ENCODE measurements at places on chromosomes 6 and 20.

DNA sequence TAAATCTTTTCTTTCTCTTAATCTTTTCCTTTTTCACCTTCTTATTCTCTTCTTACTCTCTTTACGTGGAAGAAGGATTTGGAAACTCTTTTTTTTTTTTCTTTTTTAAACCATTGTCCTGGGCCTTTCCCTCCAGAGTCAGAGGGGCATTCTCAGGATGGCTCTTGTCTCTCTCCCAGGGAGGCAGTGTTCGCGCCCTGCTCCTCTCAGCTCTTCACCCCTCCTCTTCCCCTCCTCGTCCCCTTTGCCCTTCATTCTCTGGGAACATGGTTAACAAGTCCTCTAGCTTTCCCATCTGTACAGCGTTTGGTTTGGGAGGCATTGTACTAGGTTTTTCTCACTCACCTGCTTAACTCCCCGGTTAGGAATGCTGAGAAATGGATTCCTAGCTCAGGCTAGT lies 52.0 kb upstream of the TFB1M start:
- no peak for DNase-seq

DNA sequence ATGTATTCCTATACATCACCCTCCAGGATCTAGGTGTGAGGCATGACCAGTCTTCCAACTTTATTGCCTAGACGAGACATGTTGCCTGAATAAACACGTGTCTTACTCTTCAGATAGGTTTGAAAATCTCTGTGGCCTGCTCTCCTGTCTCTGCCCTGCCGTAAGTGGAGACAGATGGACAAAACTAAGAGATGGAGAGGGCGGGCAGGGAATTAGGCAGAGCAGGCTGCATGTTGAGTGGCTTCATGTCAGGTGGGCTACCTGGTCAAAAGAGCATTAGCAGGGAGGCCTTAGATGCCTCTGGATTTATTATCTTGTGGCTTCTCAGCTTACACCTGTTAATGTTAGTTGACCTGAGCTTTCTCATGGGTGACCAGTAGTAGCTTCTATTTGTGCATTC lies 59.0 kb upstream of the TULP4 start:
- DNase-seq, result no peak

- DNase-seq, result no peak
These were observed 40.4 kb downstream of the SYNE1 start for GRCh38 chr6:152596726-152597125.

GRCh38 chr6:19052219-19052618 lies 665.1 kb downstream of the RNF144B start:
- no peak for DNase-seq

DNA sequence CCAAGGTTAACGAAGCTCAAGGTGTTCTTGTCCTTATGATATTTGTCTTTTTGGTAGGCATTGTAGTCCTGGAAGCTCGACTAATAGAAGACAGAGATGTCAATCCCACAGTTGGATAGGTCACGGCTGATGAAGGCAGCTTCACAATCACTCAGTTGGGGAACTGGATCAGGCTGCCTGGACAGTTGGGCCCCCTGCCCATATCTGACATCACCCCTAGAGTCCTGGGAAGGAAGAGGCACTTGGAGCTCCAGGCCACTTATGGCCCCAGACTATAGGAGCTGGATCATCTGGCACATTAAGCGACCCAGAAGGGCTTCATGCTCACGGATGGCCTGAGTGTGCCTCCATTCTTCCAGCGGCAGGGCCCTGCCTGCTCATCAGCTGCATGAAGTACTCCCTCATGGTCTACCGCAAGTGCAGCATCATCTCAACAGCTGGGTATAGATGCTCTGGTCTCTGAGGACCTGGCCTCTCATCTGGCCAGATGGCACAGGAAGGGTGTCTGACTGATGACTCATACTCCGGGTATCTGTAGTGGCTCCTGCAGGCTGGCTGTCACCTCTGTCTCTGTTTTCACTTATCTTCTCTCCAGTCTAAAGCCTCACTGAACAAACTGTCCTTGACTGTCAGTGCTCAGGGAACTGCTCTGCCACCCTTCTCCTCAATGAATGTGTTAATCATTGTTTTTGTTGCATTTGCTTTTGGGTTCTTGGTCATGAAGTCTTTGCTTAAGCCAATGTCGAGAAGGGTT lies 29.2 kb upstream of the SSR1 start:
- no peak for DNase-seq

- no peak for DNase-seq
These were observed 89.2 kb downstream of the SASH1 start for GRCh38 chr6:148431840-148432239.

DNA sequence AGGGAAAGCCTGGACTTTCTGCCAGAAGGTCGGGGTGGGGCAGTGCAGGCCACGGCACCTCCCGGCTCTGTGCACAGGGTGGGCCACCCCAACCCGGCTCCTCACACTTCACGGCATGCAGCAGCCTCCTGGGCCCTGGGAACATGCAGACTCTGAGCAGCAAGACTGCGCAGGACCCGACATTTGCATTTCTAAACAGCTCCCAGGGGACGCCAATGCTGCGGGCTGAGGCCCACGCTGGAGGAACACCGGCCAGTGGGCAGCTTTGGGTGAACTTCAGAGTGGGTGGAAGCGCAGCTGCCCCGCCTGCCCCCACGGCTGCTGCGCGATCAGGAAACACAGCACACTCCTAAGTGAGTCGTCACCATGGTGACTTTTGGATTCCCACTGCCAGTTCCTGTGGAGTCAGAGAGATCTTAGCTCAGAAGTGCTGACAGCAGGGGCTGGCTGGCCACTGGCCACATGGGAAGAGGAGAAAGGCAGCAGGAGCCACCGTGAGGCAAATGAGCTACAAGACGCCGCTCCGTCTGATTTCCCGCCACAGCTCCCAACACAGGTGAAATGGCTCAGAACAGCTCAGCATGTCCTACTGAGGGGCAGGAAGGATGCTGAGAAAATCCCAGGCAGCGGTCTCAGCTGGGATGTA lies 52.1 kb downstream of the RNASET2 start:
- no peak for DNase-seq

DNA sequence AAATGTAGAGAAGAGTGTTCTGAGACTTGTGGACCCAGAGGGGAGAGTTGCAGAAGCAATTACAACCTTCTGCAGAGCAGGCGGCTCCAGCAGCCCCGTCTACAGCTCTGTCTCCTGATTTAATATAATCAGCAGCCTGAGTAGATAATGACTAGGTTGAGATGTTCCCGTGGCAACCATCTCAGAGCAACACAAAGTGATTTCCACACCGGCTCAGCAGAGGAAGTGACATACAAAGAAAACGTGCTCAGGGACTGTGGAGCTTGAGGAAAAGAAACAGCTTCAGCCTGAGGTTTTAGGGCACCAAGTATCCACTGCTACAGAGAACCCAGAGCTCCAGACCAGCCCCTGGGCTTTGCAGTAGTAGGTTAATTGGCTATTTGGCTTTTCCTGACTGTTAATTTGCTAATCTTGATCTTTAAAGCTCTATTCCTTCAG lies 136.4 kb downstream of the MTFR2 start:
- no peak for DNase-seq

- DNase-seq, result no peak
These were observed 100.1 kb upstream of the PRDM1 start for GRCh38 chr6:105985816-105986632.

GRCh38 chr6:87154641-87154992 lies 748 bp upstream of the ZNF292 start:
- no peak for DNase-seq

- no peak for DNase-seq
These were observed 2.4 kb downstream of the DYNLT1 start for GRCh38 chr6:158642097-158642601.

GRCh38 chr20:1232286-1233111 lies 6.7 kb downstream of the RAD21L1 start:
- no peak for DNase-seq

- DNase-seq, result no peak
These were observed 59.4 kb downstream of the GFOD1 start for GRCh38 chr6:13427801-13428582.

DNA sequence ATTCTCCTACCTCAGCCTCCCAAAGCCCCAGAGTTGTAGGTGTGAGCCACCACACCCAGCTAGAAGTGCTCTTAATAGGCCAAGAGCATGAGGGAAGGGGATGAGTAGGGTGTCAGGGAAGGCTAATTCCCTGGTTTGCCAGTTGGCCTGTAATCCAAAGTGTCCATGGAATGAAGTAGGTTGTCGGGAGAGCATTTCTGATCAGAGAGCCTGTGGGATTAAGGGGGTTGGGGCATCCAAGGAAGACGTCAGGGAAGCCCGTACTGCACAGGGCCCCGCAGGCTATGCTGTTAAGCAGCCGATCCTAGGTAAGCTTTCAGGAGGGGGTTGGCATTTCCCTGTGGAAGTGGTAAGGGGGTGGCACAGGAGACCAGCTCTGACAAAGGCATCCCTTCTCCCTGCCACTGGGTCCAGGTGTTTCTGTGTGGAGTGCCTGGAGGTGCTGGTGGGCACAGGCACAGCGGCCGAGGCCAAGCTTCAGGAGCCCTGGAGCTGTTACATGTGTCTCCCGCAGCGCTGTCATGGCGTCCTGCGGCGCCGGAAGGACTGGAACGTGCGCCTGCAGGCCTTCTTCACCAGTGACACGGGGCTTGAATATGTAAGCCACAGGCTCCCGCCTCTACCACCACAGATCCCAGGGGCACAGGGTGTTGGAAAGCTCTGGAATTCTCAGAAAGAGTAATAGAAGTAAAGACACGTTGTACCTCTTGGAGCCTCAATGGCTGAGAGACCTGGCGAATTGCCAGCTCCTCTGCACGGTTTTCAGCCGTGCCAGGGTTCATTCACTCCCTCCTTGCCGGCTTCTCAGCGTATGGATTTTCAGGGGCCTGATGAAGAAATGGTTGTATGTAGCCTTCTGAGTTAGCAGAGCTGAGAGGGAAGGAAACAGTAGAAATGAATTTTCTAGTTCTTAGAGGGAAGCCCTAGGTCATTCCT lies 21.4 kb upstream of the MAPRE1 start:
- DNase-seq, result no peak

DNA sequence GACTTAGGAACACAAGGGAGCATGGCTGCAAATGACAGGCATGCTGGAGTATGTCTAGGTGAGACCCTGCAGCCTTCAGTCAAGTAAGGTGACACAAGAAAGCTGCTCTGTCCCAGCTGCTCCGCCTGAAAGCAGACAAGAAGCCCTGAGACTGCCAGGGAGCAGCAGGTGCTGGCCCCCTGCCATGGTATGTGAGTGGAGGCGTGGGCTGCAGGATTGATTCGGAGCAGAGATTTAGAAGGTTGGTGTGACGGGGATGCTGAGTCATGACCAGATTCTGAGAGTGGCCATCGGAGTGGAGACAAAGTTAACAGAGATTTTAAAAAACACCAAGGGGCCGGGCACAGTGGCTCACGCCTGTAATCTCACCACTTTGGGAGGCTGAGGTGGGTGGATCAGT lies 17.8 kb downstream of the LRP11 start:
- no peak for DNase-seq

DNA sequence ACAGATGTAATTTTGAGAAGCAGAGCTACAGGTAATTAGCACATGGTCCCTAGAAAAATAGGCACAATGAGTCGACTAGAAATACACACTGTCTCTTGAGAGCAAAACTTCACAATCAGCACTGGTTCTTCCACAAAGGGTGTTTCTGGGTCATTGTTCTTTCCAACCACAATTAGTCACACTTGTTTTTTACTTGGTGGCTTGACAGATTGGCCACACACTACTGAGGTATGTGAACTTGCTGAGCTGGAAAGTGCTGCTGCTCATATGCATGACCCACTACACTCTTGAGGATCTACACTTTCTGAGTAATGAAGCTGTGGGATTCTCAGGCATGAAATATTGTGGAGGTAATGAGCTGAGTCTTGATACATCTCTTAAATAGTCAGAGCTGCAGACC lies 347.7 kb downstream of the BCKDHB start:
- no peak for DNase-seq

- DNase-seq, result no peak
These were observed 37.8 kb downstream of the DACT2 start for GRCh38 chr6:168281826-168282225.
